ENCODE measurements at places on chromosomes 12 and 14.
A peak's percentile ranks its signal among the peaks of the same experiment; 100 is the strongest.

DNA sequence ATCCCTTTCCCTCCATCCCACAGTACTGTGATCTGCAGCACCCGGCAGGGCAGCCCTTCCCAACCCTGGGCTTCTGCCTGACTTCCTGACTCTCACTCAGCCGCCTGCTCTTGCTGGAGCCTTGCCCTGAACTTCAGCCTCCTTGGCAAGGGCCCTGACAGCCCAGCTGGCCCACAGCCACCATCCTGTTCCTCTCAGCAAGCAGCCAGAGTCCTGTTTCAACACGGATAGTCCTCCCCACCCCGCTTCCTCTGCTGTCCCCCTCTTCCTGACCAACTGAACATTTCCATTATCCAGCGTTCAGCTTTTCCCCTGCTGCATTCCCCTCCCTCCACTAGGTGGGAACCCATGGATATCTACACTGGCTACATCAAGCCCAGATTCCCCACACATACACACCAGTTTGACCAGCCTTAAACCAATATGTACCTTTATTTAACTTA, 74.0 kb upstream of the MDM1 start:
- DNase-seq, result peak; percentile 67

- DNase-seq, result no peak
Measured at GRCh38 chr12:21552635-21553328, 26.7 kb downstream of the SPX start.

GRCh38 chr14:71116568-71117122, 209.4 kb downstream of the PCNX1 start:
- no peak for DNase-seq

DNA sequence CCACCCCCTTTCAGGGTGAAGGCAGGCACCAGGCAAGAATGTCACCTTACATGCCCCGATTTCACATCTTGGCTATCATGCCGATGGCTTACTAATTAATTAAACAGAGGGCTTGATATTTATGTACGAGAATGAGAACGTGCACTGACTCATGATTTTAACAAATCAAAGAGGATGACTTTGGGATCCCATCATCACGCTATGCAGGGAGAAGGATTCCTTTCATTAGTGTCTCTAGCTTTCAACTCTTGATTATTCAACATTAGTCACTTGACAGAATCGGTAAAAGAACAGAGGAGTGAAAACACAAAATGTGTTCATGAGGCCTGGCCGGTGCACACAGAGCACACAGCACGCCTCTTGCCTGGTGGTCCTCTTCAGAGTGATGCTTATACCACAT, 80.6 kb downstream of the PRKAB1 start:
- DNase-seq, result peak; percentile 83

GRCh38 chr12:106112145-106112821, 26.5 kb downstream of the NUAK1 start:
- DNase-seq, result peak; percentile 96

GRCh38 chr12:81167694-81168093, 89.8 kb downstream of the ACSS3 start:
- peak; percentile 47 for DNase-seq

- DNase-seq, result peak; percentile 36
Measured at GRCh38 chr14:92850492-92850891, 56.4 kb downstream of the GOLGA5 start.

- DNase-seq, result no peak
Measured at GRCh38 chr14:33406766-33407165, 468.1 kb downstream of the NPAS3 start.

GRCh38 chr12:43362910-43363694, 188.9 kb downstream of the ADAMTS20 start:
- DNase-seq, result peak; percentile 56

GRCh38 chr14:60722357-60723115, 1.6 kb downstream of the SIX4 start:
- DNase-seq, result peak; percentile 72

GRCh38 chr14:51539571-51540037, 112.1 kb upstream of the FRMD6 start:
- peak; percentile 95 for DNase-seq

- no peak for DNase-seq
Measured at GRCh38 chr12:5581019-5581418, 149.1 kb downstream of the NTF3 start.

- DNase-seq, result no peak
Measured at GRCh38 chr14:100638211-100638855, 51.1 kb upstream of the BEGAIN start.

GRCh38 chr14:94461526-94462218, 9.1 kb upstream of the SERPINA11 start:
- no peak for DNase-seq

DNA sequence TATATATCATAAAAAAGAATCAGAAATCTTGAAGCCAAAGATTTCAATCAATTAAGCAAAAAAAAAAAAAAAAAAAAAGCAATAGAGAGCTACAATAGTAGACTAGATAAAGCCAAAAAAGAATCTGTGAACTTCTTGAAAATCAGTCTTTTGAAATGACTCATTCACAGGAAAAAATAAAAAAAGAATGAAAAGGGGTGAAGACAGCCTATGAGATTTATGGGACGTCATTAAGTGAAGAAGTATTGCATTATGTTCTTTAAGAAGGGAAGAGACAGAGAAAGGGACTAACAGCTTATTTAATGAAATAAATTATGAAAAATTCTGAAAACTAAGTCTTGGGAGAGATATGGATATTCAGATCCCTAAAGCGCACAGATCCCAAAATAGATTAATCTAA, 103.8 kb downstream of the ACSS3 start:
- no peak for DNase-seq

- no peak for DNase-seq
Measured at GRCh38 chr12:131126662-131127173, 173.0 kb downstream of the ADGRD1 start.

DNA sequence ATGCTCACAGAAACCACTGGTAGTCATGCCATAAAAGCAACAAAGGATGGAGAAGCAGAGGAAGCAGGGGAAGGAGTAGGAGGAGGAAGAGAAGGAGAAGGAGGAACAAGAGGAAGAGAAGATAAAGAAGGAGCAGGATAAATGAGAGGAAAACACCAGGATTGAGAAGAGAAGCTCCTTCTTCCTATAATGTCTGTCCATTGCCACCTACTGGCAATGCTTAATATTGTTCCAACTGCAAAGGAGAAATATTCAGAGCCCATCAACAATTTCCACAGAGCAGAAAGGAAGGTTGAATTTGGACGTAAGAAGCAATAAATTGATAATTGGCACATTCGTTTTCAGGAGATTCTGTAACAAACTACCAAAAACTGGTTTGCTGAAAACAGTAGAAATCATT, 898.4 kb downstream of the SLC16A7 start:
- DNase-seq, result peak; percentile 55

DNA sequence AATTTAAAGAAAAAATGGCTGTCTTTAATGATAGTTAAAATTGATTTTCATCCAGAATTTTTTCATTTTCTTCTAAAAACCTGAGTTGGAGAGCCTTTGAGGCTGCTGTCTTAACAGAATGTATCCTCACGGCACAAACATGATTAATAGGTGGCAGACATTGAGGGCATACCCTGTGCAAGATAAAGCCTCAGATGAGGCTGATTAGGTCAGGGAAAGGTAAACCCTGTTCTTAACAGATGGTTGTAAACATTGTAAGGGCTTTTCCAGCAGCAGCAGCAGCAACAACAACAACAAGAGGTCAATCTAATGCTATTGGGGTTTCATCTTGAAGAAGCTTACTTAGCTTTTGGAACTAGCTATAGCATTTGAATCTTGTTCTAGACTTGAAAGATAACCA, 17.4 kb downstream of the GNG2 start:
- no peak for DNase-seq

GRCh38 chr12:112480931-112481330, 62.2 kb downstream of the PTPN11 start:
- no peak for DNase-seq

DNA sequence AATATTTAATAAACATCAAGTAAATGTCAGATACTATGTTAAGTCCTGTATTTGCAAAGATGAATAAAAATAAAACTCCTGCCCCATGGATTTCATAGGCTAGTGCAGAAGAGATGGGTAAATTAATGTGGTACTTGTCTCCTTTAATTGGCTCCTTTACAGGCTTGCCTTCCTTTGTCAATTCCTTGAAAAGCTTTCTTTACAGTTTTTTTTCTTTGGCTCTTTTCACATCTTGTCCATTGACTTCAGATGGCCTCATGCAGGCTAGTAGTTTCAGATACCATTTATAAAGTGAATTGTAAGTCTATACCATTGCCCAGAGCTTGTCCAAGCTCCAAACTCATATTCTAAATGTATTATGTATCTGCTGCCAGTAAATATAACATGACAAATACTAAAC, 128.7 kb upstream of the GARIN2 start:
- DNase-seq, result no peak

- DNase-seq, result peak; percentile 27
Measured at GRCh38 chr12:32139064-32139421, 32.4 kb downstream of the BICD1 start.

DNA sequence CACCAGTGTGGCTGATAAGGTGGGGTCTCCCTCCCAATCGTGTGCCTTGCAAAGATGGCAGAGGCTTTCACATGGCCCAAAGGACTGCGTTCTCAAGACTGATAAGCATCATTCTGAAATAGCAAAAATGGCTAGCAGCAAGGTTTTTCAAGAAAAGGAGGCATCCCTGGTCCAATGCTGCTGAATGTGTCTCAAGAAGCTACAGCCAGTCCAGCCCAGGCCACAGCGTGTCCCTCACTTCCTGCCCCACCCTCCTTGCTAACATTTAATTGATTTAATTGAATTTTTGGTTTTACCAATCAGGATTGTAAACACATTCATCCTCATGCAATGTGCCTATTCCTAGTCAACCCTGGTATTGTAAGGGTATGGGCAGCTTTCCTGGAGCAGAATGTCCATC, 55.9 kb downstream of the C14orf132 start:
- no peak for DNase-seq

- no peak for DNase-seq
Measured at GRCh38 chr12:101051151-101051550, 158.9 kb downstream of the SLC5A8 start.

DNA sequence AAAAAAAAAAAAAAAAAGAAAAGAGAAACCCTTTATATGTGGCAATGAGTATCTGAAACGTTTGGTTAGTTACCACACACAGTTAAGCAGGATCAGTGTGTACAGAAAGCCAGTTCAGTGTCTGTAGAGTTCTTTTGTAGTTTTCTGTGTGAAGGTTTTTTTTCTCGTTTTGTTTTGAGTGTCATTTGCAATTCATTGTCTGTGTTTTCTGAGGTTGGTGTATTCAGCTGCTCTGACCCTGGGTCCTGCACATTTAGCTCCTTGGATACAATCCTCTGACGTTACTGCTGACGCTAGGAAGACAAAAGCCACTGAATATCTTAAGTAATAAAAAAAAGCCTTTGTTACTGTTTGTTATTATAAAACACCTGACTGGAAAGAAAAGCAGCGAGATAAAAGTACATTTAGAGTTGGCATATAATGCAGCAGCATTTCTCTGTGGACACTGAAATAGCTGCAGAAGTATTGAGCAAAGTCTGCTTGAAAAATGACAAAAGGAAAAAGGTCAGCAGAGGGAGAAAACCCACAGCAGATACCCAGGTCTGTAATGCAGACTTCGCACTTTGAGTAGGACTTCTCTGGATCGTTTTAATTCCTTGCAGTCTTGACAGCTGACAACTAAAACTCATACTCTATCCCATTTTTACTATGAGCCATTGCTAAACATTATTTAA, 89.0 kb downstream of the POLR3B start:
- DNase-seq, result no peak

- no peak for DNase-seq
Measured at GRCh38 chr14:23654231-23654630, 18.1 kb downstream of the DHRS2 start.

- no peak for DNase-seq
Measured at GRCh38 chr14:101113835-101114725, 210.6 kb upstream of the RTL1 start.

DNA sequence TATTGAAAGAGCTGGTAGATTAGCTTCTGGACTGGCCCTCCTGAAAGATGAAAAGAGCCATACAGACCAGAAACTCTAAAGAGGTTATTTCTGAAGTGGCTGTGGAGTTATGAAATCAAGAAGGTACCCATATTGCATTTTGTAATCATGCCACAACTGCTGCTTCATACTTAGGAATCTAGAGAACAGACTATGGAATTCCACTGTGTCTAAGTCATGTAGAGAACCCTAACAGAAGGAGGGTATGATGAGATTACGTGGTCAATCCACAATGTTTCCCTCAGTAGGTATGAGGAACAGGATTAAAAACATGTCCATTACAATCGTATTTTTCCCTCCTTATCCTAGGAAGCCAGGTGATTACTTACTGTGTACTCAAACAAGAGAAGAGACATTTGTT, 708.8 kb downstream of the RERGL start:
- peak; percentile 36 for DNase-seq

DNA sequence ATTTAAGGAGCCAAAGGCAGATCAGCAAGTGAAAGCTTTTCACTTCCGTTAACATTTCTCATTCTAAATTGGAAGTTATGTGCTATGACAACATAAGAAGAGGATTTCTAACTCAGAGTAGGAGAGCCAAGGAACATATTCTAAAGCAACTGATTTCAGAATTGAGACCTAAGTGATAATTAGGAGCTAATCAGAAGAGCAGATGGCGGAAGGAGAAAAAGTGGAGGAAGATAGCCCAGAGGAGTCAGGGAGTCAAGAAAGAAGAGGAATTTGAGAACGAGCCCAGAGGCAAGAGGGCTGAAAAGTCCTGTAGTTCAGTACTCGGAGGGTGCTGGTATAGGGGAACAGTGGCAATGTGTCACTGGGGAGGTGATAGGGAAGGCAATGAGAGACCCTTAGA, 162.4 kb downstream of the CNTN1 start:
- DNase-seq, result no peak
